NAMALWA (cell line): ENCODE measurements at places on chromosomes 5 and 9.

- no peak for DNase-seq
Measured at GRCh38 chr5:7845557-7845956, 5.4 kb downstream of the CFAP90 start.

DNA sequence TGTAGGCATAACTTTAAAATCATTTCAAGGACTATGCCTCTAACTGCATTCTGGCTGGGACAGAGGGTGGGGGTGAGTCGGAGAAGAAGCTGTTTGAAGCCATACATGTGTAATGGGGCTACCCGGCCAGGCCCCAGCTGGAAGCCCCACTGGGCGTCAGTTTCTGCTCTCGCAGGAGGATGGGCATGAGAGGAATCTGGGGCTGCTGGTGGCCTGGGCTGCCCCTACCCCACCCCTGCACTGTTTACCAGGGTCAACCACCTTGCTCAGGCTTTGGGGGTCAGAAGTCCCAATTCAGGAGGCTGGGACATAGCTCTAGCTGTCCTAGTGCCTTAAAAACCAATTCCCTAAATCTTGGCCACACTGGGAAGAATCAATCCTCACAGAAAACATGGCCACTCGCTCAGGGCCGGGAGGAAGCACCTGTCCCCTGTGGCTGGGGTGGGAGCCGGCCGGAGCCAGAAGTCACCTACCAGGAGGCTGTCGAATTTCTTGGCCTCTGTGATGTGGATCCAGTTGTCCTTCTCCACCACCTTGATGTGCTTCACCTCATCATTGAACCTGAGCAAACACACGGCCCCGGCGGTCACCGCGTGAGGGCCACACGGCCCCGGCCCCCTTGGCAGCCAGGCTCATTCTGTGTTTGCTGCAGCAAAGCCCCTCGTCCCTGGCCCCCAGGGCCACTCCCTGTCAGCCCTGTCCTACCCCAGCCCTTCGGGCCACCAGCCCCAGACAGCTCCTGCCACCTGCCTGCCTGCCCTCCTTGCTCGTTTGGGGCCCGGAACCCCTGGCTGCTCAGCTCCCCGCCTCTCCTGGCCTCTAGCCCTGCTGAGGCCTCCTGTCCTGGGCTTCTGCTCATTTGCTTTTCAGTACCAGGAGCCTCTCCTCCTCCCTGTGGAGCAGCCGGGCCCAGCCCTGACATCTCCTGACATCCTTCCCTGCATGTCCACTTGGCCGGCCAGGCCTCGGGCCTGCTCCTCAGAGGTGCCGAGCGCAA is 33.6 kb upstream of the SARDH start:
- no peak for DNase-seq

DNA sequence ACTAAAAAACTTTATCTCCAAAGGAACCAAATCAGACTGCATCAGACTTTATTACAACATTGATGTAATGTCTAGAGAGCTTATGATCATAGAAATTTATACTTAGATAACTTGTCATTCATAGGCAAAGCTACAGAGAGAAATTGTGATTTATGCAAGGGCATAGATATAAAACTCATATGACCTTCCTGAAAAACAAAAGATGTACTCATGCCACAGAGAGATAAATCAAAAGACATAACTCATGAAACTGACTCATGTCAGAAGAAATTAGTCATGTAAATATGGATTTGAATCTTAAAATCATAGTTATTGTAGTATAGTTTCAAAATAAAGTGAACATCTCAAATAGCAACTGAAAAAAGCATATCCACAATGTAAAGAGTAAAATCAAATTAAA is 186.2 kb downstream of the GABBR2 start:
- no peak for DNase-seq

DNA sequence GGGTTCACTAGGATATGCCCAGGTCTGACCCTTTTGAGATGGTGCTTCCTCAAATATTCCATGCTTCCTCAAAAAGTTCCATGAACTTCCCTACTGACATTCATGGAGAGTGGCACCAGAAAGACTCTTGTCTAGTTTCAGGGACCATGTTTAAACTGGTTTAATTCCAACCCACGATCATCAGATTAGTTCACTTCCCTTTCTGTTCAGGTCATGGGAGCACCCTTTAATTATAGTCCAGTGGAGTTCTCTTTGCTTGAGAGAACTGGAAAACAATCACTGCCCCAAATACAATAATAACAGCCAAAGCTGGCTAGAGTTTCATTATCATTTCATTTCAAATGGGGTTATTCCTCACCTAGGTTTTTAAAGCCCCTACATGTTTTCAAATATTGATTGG is 9.7 kb upstream of the ERBIN start:
- DNase-seq = no peak

- peak; percentile 68 for DNase-seq
Measured at GRCh38 chr5:146426853-146427618, 20.1 kb upstream of the TCERG1 start.

GRCh38 chr9:136201174-136201573 is 3.8 kb downstream of the LHX3 start:
- no peak for DNase-seq

DNA sequence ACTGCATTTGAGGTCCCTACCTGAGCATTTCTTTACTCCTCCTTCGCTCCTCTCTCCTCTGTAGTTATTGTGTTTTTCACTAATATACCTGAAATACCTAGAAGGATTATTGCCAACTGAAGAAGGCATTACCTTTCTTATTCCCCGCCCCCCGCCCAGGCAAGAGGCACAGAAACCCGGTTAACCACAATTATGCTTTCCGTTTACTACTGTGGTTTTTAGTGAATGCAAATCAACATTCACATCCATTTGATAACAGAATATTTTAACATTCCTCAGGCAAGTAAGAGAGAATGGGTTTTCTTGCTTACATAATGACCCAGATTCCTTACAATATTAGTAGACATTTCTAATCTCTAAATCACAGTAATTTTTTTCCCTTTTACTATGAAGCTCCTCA is 136.9 kb downstream of the PCSK5 start:
- no peak for DNase-seq

GRCh38 chr5:157324237-157324636 is 58.3 kb downstream of the CYFIP2 start:
- peak; percentile 33 for DNase-seq

- DNase-seq = no peak
Measured at GRCh38 chr9:133107961-133108793, 12.9 kb downstream of the RALGDS start.

DNA sequence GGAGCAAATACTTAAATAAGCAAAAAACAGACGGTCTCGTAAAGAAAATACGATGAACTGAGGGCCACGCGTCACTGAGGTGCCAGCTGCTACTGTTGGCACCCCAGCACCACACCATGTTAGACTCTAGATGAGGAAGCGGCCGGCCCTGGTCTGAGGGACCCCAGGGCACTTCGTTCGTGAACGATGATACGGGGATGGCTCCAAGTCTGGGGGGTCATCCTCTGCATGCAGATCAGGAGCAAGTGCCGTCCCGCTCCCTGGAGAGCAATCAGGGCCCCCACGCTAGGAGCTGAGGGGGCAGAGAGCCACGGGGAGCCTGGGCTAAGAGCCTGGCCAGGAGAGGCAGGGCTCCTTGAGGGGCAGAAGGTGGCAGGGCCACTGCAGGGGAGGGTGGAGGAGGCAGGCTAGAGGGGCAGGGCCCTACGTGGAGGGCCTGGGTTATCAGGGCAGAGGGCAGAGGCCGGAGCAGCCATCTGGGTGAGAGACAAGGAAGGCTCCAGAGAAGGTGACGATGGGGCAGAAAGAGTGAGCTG is 24.1 kb downstream of the SARDH start:
- no peak for DNase-seq

- no peak for DNase-seq
Measured at GRCh38 chr5:168123631-168124528, 167.6 kb upstream of the WWC1 start.

GRCh38 chr9:33165263-33166151 is 1.6 kb downstream of the B4GALT1 start:
- peak; percentile 77 for DNase-seq

GRCh38 chr5:75640826-75641225 is 29.6 kb downstream of the ANKDD1B start:
- no peak for DNase-seq

DNA sequence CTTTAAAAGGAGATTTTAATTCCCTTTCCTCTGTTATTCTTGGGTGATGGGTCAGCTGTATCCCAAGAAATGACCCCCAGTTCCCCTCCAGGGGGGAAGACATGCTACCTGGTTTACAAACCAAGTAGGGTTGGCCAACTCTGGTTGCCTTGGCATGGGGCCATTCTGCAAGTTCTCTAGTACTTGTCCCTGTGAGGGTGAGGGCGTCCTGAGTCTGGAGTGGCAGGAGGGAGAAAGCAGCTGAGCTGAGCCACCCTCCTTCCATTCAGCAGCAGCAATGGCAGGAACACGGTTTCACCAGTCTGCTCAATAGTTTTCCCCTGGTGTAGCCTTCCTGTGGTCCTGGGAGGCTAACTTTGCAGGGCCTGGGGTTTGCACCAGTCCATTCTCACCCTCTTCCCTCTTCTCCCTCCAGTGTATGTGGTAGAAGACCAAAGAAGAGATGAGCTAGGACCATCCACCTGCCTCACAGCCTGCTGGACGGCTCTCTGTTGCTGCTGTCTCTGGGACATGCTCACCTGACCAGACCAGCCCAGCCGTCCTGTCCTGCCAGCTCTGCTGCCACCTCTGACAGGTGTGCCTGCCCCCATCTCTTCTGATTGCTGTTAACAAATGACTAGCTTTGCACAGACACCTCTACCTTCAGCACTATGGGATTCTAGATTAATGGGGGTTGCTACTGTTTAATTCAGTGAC is 59.9 kb downstream of the PFDN1 start:
- DNase-seq = no peak

DNA sequence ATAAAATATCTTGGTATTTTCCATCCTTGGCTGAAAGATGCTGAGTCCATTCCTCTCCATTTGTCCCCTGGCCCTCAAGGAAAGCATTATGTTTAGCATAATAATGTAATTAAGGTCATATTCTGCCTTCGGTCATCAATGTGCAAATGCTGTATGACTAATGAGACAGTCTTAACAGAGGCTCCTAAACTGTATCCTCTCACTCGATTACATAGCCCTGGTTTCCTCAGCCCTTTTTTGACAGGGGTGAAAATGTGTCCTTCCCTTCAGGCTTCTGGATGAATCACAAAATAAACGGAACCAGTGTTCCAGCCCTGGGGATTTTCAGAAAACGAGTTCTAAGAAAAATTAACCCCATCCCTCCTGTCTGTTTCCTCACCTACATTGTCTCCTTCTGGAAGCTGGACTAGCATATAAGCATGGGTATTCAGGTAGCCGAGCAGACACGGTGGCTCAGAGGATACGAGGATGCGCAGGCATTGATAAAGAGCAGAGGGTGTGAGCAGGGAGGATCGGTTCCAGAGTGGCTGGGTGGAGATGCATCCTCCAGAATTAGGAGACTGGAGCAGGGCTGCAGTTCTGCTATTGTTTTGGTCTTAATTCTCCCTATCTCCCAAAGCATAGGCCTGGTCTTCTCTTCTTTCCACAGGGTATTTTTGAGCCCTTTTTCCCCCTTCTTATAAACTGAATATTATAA is 742.9 kb downstream of the TLR4 start:
- no peak for DNase-seq

DNA sequence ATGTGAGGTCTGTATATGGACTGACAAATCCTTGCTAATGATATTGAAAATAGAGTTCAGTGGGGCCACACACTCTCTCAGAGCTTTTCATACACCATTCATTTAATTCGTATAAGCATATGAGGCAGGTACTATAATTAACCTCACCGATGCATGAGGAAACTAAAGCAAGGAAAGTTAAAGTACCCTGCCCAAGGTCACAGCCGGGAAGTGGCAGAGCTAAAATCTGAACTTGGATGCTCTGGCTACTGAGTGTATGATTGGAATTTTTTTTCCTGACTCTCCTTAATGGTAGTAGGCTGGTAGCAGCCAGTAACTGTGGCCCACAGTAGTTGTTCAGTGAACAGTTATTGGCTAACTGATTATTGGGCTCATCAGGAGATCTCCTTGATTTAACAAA is 135.3 kb downstream of the NUDT12 start:
- DNase-seq = no peak

- no peak for DNase-seq
Measured at GRCh38 chr9:69496846-69497450, 171.9 kb downstream of the ENTREP1 start.

DNA sequence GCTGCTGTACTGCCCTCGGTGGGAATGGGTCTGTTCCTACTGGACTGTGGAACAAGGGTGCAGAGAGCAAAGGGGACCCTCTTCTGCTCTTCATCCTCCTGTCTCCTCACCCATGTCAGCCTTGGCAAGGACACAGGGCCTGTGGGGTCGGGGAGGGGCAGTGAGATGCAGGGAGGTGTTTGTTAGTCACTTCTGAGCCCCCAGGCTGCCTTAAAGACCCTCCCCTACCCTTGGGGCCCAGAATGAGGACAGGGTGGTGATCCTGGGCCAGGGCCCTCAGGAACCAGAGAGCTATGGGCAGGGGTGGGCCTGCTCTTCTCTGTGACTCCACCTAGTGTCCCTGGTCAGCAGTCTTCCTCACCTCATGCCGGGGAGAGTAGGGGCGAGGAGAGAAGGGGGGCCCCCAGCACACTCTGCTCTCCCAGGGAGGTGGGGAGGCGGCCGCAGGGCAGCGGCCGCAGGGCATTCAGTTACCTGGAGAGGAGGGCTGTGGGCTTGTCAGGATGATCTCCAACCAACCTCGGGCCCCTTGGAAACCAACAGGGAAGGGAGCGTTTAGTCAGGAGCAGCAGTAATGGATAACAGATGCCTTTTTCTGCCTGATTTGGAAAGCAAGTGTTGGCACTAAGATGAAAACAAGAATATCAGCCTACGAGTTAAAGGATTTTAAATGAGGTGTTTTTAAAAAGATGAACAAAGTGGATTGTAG is 62.0 kb upstream of the GARNL3 start:
- DNase-seq = no peak

GRCh38 chr5:35056686-35057085 is 8.9 kb upstream of the AGXT2 start:
- DNase-seq = no peak

DNA sequence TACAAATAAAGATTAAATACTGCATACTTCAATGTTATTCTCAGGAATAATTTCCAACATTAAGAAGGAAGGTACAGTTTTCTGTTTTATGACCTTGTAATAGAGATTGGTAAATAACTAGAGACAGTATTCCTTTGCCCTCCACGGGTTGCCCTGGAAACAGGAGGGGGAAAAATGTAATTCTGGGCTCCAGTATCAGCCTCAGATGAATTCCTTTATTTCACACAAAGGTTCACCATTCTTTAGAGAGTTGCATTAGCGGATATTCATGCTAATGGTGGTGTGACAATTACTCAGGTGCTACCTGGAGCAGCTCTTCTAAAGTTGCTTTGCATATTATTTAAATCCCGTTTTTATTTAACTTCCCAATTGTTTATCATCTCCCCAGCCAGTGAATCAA is 42.6 kb downstream of the CETN3 start:
- DNase-seq = no peak

GRCh38 chr5:61809651-61810050 is 477.6 kb downstream of the ZSWIM6 start:
- no peak for DNase-seq
